ENCODE measurements at places on chromosomes 12 and 14. TPM values are rescaled to one million over a fixed set of nuclear protein-coding genes. Genes with fewer than 3 reads are reported as not detected.
A peak's percentile ranks its signal among the peaks of the same experiment; 100 is the strongest.

PRIMA1 gene
- total RNA-seq = not detected

CDH24 gene
- total RNA-seq = 13.3 TPM

GRCh38 chr12:82721726-82722125 is 35.0 kb downstream of the TMTC2 start:
- H3K27me3 ChIP-seq = no peaks in the 10 kb centered on the region
- H3K4me1 ChIP-seq = no peaks in the 10 kb centered on the region
- DNase-seq = no peak
- no peak overlapping the region for H3K4me3 ChIP-seq

- DNase-seq = no peak
- no peak overlapping the region for H3K4me3 ChIP-seq
- H3K36me3 ChIP-seq = no peaks in the 10 kb centered on the region
- H3K27me3 ChIP-seq = peaks cover 36% of the 10 kb centered on the region
- no peak overlapping the region for H3K27ac ChIP-seq
Observed at GRCh38 chr12:109625131-109625559, 51.6 kb downstream of the MVK start.

HIGD1C gene
- not detected for total RNA-seq

GRCh38 chr12:10160617-10161385 is 11.1 kb downstream of the OLR1 start:
- H3K36me3 ChIP-seq = no peaks in the 10 kb centered on the region
- H3K27me3 ChIP-seq = peaks cover 31% of the 10 kb centered on the region
- H3K4me1 ChIP-seq = no peaks in the 10 kb centered on the region
- no peak overlapping the region for H3K27ac ChIP-seq

- no peak overlapping the region for H3K4me3 ChIP-seq
- H3K27ac ChIP-seq = peak overlapping the region; percentile 19
- peaks cover 4% of the 10 kb centered on the region for H3K36me3 ChIP-seq
Observed at GRCh38 chr12:45327823-45328383, 112.0 kb downstream of the ANO6 start.

DNA sequence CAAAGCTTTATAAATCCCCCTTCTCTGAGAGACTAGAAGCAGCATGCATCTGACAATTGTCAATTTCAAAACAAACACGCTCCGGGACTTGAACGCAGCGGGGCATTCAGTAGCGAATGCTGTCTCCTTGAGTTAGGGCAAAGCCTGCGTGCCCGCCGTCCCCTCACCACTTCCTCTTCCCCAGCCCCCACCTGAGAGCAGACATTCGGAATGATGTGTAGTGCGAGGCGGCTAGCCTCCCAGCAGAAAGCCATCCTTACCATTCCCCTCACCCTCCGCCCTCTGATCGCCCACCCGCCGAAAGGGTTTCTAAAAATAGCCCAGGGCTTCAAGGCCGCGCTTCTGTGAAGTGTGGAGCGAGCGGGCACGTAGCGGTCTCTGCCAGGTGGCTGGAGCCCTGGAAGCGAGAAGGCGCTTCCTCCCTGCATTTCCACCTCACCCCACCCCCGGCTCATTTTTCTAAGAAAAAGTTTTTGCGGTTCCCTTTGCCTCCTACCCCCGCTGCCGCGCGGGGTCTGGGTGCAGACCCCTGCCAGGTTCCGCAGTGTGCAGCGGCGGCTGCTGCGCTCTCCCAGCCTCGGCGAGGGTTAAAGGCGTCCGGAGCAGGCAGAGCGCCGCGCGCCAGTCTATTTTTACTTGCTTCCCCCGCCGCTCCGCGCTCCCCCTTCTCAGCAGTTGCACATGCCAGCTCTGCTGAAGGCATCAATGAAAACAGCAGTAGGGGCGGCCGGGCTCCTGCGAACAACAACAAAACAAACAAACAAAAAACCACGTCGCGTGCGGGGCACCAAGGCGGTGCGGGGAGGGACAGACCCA is 2.2 kb downstream of the PRMT8 start:
- no peaks in the 10 kb centered on the region for H3K36me3 ChIP-seq
- no peak for DNase-seq
- no peak overlapping the region for H3K4me3 ChIP-seq
- H3K27me3 ChIP-seq = peaks cover 54% of the 10 kb centered on the region

GRCh38 chr12:27542628-27543027 is 18.6 kb downstream of the PPFIBP1 start:
- H3K4me3 ChIP-seq = peak overlapping the region; percentile 34
- no peaks in the 10 kb centered on the region for H3K27me3 ChIP-seq
- H3K27ac ChIP-seq = peak overlapping the region; percentile 91
- H3K36me3 ChIP-seq = no peaks in the 10 kb centered on the region

CPNE6 gene
- total RNA-seq = not detected

DNA sequence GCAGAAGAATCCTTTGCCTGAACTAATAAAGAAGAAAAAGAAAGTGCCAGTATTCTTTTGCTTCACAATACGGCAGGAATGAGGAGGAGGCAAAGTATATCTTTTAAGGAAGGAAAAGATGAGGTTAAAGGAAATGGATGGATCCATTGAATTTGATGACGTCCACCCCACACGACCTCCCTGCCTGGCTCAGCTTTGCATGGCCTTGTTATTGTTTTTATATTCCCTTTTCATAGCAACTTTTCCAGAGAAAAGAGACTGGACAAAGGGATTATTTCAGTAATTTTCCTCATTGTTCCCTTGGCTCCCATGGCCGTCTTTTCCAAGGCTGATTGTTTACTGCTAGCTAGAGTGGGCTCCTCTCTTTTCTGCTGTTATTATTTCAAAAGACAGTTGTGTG is 123.2 kb upstream of the SEL1L start:
- no peaks in the 10 kb centered on the region for H3K27me3 ChIP-seq
- H3K4me1 ChIP-seq = no peaks in the 10 kb centered on the region
- no peaks in the 10 kb centered on the region for H3K36me3 ChIP-seq
- H3K4me3 ChIP-seq = no peak overlapping the region

GRCh38 chr12:72271451-72272090 is 599 bp upstream of the TRHDE start:
- peak; percentile 83 for DNase-seq
- no peaks in the 10 kb centered on the region for H3K36me3 ChIP-seq
- peaks cover 18% of the 10 kb centered on the region for H3K4me1 ChIP-seq
- peak overlapping the region; percentile 92 for H3K4me3 ChIP-seq
- H3K27me3 ChIP-seq = peaks cover 49% of the 10 kb centered on the region
- peak overlapping the region; percentile 65 for H3K27ac ChIP-seq

GRCh38 chr14:71799841-71800240 is 132.4 kb upstream of the RGS6 start:
- H3K4me1 ChIP-seq = peaks cover 6% of the 10 kb centered on the region
- H3K27ac ChIP-seq = no peak overlapping the region
- DNase-seq = no peak
- no peak overlapping the region for H3K4me3 ChIP-seq
- no peaks in the 10 kb centered on the region for H3K36me3 ChIP-seq

- no peak for DNase-seq
- peaks cover 3% of the 10 kb centered on the region for H3K4me1 ChIP-seq
- H3K36me3 ChIP-seq = no peaks in the 10 kb centered on the region
- no peak overlapping the region for H3K27ac ChIP-seq
Observed at GRCh38 chr14:53183611-53184010, 30.5 kb upstream of the DDHD1 start.

FAM186B gene
- total RNA-seq = 0.30 TPM

DNA sequence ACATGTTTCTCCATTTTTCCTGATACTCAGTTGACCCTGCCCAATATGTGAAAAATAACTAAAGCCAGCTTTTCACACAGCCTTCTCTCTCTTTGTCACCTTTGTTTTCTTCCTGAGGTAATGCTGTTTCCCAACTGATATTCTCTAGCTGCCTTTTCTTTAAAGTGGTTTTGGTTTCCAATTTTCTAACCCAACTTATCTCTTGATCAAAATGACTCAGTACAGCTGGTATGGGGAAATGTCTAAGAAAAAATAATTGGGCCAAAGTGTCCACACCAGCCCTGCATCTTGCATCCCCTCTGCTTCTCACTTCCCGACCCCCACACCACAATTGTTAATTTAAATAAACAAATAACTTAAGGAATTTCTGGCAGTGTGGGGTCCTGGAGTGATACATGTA is 193.8 kb downstream of the SYT1 start:
- no peaks in the 10 kb centered on the region for H3K27me3 ChIP-seq
- H3K27ac ChIP-seq = no peak overlapping the region
- DNase-seq = no peak
- no peaks in the 10 kb centered on the region for H3K36me3 ChIP-seq
- H3K4me3 ChIP-seq = no peak overlapping the region

DNA sequence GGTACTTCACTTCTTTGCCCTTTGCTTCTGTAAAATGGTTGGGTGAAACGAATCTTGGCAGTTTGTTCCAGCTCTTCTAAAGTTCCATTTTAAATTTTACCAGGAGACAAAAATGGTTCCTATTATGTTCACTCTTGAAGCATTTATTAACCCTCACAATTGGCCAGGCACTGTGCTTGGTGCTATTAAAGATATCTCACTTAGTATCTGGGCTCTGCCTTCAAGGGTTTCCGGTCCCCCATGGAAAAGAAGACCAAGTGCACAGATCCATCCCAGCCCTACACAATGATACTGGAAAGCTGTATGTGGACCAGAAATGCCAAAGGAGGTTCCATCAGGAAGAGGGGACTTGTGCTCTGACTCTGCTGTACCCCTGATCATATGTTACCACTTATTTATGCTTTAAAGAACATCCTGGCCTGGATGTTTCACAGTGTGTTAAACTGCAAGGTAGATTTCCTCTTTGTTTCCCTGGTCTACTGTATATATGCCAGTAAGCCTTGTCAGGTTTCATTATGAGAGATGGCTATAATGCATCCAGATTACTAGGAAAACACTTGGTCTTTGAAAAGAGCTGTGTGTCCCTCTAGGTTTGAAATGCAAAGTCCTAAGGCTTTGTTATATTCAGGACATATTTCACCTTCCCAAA is 154.8 kb downstream of the PRKCH start:
- H3K4me1 ChIP-seq = peaks cover 52% of the 10 kb centered on the region
- no peaks in the 10 kb centered on the region for H3K36me3 ChIP-seq
- H3K27ac ChIP-seq = peak overlapping the region; percentile 87
- H3K4me3 ChIP-seq = no peak overlapping the region
- H3K27me3 ChIP-seq = no peaks in the 10 kb centered on the region

GPD1 gene
- 0.43 TPM for total RNA-seq

JPH4 gene
- total RNA-seq = not detected

- H3K4me1 ChIP-seq = peaks cover 19% of the 10 kb centered on the region
- H3K27me3 ChIP-seq = peaks cover 3% of the 10 kb centered on the region
- no peak for DNase-seq
- peak overlapping the region; percentile 99 for H3K27ac ChIP-seq
Observed at GRCh38 chr12:93676408-93677194, 574 bp upstream of the CRADD start.

ITGA7 gene
- total RNA-seq = 5.7 TPM

DNA sequence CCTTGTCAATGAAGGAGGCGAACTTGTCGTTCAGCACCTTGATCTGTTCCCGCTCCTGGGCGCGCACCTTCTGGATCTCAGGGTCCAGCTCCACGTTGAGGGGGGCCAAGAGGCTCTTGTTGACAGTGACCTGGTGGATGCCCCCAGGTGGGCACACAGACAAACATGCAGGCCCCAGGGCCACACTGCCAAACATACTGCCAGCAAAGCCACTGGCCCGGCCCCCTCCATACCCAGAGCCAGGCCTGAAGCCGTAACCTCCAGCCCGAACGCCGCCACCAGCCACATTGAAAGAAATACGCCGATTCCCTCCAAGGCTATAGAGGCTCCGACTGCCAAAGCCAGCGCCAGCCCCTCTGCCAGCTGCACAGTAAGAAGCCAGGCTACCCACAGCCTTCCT is 337 bp downstream of the KRT74 start:
- H3K36me3 ChIP-seq = no peaks in the 10 kb centered on the region
- DNase-seq = no peak
- no peak overlapping the region for H3K27ac ChIP-seq
- no peak overlapping the region for H3K4me3 ChIP-seq
- peaks cover 43% of the 10 kb centered on the region for H3K27me3 ChIP-seq
- H3K4me1 ChIP-seq = no peaks in the 10 kb centered on the region

DNA sequence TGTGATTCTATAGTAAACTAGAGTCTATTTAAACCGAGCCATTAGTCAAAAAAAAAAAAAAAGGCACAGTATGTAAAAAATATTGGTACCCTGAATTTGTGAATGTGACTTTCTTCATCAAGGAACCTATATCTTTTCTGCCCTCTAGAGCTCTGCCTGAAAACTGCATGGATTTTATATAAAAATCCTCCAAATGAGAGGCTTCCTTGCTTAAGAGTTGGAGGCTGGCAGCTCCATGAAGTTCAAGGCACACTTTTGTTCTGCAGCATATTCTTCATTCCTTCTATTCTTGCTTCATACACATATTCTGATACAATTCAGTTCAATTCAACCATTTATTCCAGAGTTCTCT is 23.1 kb upstream of the NKX2-8 start:
- peaks cover 20% of the 10 kb centered on the region for H3K27me3 ChIP-seq
- H3K36me3 ChIP-seq = no peaks in the 10 kb centered on the region
- no peak overlapping the region for H3K4me3 ChIP-seq
- H3K27ac ChIP-seq = no peak overlapping the region

DNA sequence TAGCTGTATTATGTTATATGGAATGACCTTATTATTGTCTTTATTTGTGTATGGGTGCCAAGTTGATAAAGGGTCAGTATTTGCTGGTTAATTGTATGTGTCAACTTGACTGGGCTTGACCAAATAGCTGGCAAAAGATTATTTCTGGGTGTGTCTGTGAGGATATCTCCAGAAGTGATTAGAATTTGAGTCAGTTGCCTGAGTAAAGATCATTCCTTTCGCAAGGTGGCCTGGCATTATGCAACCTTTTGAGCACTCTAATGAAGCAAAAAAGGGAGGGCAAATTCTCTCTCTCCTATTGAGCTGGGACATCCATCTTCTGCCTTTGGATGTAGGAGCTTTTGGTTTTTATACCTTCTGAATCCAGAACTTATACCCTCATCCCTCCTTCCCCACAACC is 82.2 kb downstream of the ATXN7L3B start:
- H3K4me3 ChIP-seq = no peak overlapping the region
- H3K36me3 ChIP-seq = no peaks in the 10 kb centered on the region
- DNase-seq = no peak
- H3K27me3 ChIP-seq = peaks cover 18% of the 10 kb centered on the region
- H3K4me1 ChIP-seq = no peaks in the 10 kb centered on the region

AQP2 gene
- total RNA-seq = not detected

- no peak overlapping the region for H3K4me3 ChIP-seq
- DNase-seq = no peak
- peaks cover 24% of the 10 kb centered on the region for H3K4me1 ChIP-seq
- H3K36me3 ChIP-seq = peaks cover 9% of the 10 kb centered on the region
Observed at GRCh38 chr14:71591929-71592328, 340.3 kb upstream of the RGS6 start.

DNA sequence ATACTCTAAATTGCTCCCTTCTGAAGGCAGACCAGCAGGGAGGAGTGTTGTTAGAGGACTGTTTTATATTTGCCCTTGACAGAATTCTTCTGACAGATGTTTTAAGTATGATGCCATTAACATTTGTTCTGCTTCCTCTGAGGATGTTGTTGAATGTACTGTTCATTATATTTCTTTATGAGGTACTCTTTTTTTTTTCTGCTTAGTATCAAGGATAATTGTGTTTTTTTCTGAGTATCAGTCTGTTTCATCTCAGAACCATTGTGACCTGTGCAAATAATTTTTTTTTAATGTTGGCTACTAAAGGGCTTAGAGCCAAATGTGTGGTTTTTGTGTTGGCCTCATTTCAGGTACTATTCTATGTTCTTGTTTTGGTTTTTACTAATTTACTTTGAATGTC is 10.6 kb downstream of the METAP2 start:
- H3K27ac ChIP-seq = peak overlapping the region; percentile 28
- H3K4me1 ChIP-seq = peaks cover 19% of the 10 kb centered on the region
- H3K36me3 ChIP-seq = peaks cover 28% of the 10 kb centered on the region
- no peak for DNase-seq
- no peak overlapping the region for H3K4me3 ChIP-seq
- H3K27me3 ChIP-seq = no peaks in the 10 kb centered on the region

PGF gene
- total RNA-seq = 3.5 TPM

C14orf180 gene
- not detected for total RNA-seq
